ENCODE measurements at places on chromosomes 7 and 10.

DNA sequence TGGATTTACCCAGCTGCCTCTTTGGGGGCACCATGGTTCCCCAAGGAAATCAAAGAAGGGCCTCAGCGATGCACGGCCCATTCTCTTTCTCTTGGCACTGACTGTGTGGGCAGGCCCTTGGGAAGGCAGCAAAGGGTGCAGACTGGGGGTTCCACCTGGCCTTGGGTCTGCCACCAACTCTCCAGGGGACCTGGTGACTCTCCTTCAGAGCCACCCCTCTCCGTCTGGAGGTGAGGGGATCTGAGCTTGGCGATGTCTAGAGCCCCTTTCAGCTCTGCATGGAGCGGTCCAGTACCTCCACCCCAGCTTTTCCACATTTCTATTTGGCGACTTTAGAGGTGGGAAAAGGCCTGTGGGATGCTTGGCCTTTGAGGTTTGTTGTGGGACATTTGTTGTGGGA is 69.1 kb downstream of the C10orf120 start:
- no peak for DNase-seq

- DNase-seq, result no peak
Measured at GRCh38 chr7:92678291-92678920, 88.2 kb upstream of the FAM133B start.

- no peak for DNase-seq
Measured at GRCh38 chr7:111678986-111679385, 116.7 kb upstream of the IMMP2L start.

DNA sequence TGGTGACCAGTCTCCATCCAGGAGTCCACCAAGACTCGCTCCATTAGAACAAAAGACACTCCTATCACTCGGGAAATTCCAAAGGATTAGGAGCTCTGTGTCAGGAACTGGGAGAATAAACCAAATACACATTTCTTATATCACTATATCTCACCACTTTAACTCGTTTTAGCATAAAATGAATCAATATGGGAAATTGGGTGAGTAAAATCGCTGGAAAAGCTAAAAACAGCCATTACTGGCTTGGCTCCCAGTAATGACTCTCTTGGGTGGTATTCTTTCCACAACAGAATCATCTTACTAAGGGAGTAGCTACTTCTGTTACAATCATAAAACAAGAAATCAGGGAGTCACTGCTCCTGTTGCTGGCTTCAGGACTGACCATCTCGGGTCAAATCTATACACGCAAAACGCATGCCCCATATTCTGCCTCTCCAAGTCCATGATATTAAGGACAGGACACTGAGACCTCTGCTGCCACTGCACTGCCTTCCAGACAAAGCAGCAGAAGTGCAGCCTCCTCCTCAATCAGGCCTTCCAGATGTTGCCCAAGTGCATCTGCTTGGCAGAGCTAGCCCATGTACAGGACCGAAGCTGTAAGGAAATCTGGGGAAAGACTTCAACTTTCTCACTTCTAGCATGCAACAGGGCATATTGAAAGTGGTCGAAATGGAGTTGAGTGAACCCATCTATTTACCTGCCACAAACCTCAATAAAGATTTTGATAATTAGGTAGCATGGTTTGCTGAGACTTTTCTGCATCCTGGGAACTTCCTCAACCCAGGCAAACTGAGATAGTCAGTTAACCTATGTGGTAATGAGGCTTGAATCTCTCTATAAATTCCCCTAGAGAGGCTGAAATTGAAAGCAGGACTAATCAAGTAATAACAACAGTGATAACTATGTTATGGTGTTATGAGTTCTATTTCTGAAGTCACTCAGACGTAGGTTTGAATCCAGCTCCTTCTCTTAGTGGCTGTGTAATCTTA is 14.4 kb upstream of the PANK1 start:
- no peak for DNase-seq

Data from dermis blood vessel endothelial cell (primary cell).